Stimulated activated CD4-positive, alpha-beta T cell treated with anti-CD3 and anti-CD28 coated beads, TNF-alpha, amount 100 ng/mL, for 24 hours (primary cell): ENCODE measurements at places on chromosomes 2 and 18.

DNA sequence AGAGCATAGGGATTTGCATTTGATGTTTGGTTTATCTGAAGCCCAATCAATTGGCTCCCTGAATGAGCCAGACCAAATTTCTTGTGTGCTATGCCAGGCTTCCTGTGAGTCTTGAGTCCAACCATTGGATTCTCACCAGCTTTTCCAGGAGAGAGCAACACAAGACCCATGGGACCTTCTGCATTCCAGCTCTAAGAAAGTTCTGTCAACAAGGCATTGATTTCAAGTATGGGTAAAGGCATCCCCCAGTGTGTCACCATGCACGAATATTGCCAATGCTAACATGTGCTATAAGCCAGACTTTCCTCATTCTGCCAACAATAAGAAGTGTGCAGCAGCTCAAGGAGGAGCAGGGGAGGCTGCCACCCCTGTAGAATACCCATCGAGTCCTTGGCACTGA is 266.6 kb downstream of the ETAA1 start:
- DNase-seq, result no peak

DNA sequence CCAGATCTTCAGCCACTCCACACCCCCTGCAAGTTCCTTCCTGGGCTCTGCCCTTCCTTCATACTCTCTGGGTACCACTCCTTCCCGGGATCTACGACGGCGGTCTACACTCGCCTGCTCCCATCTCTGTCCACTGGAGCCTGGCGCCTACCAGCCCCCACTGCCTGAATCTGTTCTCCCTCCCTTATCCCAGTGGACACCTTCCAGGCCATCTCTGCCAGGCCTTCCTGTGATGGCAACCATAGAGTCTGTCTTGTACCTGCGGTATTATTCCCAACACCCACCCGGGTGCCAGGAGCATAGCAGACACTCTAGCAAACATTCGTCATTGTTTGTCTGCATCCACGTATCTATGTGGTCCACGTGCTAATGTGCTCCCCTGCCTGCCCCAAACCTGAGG is 140.9 kb downstream of the ZFP36L2 start:
- DNase-seq, result no peak

DNA sequence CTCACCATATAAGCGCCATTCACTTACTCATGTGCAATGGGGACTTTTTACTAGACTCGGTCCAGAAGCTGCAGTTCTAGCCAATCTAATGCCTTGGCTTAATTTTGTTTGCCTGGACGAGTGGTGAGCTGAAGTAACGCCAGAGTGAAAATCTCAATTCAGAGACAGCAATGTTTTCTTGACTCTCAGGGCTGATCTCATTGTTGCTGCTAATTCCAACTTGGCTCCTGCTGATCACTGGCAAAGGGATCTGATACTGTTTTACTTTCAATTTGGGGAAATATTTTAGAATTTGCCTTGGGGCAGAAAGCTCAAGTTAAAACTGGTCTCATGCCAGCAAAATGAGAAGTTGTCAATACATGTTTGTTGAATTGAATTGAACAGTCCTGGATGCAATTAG is 906.6 kb upstream of the CDH2 start:
- DNase-seq, result no peak

DNA sequence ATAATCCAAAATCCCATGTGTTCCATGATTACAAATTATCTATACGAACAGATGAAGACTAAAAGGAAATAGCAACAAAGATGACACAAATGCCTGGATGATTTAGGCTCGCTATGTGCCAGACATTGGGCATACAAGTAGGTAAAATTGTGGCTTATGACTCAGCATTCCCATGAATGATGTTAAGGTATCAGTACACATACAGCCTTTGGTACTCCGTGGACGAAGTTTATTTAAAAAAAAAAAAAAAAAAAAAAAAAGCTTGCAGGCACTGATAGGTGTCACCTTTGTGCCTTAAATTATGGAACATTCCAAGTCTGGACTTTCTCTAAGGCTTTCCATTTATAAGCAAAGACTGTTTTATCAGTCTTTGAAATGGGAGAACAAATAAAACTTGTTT is 2.7 kb downstream of the CHAC2 start:
- DNase-seq, result no peak

DNA sequence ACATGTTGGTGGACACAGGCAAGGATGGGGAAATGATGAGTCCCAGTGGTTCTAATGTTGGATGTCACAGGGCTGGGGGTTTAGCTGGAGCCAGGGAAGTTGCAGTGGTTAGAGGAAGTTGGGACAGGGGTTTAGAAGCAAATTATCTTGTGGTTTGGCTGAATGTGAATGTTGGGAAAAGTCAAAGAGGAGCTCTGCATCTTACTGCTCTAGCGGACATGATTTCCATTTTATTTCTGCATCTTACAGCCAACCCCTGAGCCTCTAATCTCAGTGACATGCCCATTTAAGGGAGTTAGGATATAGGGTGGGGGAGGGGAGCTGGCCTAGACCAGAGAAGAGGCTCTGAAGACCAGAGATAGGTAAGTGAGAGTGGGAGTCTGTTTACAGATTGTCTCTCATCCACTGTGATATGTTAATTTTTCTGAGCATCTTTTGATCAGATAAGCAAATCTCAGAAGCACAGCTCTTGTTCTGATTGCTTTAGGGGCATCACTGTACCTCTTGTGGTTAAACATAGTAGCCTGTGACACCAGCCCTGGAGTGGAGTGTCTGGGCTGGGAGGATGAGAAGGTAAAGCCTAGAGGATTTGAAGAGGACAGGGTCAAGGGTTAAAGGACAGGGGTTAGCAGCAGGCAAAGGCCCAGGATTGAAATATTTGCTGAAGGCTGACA is 43.6 kb downstream of the SETBP1 start:
- no peak for DNase-seq
